ENCODE measurements at places on chromosomes 2 and 18.

- DNase-seq: no peak
Measured at GRCh38 chr2:85436836-85437487, 18.4 kb downstream of the SH2D6 start.

DNA sequence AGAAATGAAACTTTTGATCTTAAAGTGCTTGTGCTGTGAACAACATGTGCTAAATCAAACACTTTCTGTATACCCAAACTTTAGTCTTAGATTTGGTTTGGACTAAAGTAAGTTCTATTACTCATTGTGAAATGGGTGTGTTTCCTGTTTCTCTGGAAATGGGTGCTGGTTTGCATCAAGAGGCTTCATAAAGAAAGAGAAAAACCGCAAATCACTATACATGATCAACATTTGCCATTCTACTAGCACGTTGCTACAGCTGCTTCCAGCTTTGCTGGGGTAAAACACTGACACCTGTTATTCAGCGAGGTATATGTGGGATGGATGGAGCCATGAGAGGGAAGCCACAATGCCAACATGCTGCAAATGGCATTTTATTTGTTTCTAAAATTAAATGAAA lies 547.0 kb upstream of the ACVR2A start:
- DNase-seq: peak; percentile 59

DNA sequence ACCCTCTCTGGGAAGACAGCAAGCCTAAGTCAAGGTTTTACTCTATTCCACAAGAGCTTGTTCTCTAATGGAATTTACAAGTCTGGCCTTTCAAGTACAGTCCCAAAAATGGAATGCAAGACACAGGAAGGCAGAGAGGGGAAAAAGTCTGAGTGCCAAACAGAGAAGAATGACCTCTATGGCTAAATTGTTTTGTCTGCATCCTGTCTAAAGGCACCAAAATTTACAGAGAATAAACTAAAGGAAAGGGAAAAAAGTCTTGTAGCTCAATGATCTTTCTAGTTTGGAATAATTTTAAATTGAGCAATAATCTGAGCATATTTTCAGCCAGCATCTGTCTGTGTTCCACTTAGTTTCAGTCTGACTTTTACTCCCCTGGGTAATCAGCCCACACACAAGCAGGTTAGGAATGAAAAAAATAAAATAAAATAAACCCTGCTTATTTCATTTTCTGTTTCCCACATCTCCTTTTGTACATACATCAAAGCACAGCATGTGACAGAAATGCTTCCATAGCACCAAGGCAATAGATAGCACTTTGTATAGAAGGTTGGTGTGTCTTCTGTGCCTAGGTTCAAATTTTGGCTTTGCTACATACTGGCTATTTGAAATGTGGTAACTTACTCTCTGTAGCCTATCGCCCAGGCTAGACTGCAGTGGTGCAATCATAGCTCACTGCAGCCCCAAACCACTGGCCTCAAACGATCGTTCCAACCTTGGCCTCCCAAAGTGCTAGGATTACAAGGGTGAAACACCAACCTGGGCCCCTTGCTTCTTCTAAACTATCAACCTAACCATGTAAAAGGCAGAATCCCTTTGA lies 105.1 kb downstream of the SLC8A1 start:
- DNase-seq: no peak

DNA sequence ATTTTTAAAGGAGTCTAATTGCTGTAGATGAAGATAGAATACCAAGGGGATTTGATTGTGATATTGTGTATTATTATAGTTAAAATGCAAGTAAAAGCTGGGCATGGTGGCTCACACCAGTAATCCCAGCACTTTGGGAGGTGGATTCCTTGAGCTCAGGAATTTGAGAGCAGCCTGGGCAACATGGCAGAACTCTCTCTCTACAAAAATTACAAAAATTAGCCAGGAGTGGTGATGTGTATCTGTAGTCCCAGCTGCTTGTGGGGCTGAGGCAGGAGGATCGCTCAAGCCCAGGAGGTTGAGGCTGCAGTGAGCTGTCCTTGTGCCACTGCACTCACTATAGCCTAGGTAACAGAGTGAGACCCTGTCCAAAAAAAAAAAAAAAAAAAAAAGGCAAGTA lies 687.0 kb downstream of the NUP35 start:
- no peak for DNase-seq

DNA sequence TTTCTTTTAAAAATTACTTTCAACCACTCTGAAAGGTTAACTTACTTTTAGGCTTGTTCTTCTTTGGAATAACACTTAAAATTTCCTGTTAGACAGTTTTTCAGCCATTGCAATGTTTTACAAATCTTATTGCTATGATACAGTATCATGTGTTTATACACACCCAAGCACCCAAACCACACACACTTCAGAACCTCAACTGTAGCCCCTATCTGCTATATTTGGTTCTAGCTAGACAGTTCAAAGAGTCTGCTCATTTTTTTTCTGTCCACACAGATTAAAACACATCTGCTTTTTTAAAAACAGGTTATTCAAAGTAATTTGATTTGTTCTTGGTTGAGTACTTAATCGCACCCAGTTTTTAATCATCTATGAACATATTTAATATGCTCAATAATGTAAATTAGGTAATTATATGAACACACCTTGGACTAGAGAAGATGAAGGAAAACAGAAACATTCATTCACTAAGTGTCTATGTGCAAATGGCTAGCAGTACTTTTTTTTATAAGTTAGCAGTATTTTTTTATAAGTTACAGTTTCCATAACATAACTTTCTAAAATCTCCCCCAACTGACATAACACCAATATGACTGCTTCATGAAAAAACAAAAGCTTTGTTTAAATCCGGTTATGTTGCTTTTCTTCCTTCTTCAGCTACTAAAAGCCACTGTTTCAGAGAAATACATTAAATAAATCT lies 17.6 kb downstream of the FBXO11 start:
- DNase-seq: peak; percentile 58

GRCh38 chr18:79058007-79058406 lies 11.2 kb upstream of the ATP9B start:
- DNase-seq: no peak

Measured in NAMALWA (cell line).